ENCODE measurements at places on chromosomes 12 and 14. TPM values are rescaled to one million over a fixed set of nuclear protein-coding genes. Genes with fewer than 3 reads are reported as not detected.
A peak's percentile ranks its signal among the peaks of the same experiment; 100 is the strongest.

GRCh38 chr14:96792591-96792990 lies 4.6 kb upstream of the VRK1 start:
- no peak overlapping the region for H3K27ac ChIP-seq
- no peaks in the 10 kb centered on the region for H3K4me1 ChIP-seq
- H3K36me3 ChIP-seq: no peaks in the 10 kb centered on the region
- no peak for DNase-seq

GRCh38 chr12:87828382-87828973 lies 200.7 kb downstream of the C12orf50 start:
- peak; percentile 83 for DNase-seq
- H3K4me1 ChIP-seq: peaks cover 25% of the 10 kb centered on the region
- peak overlapping the region; percentile 83 for H3K27ac ChIP-seq
- H3K4me3 ChIP-seq: no peak overlapping the region
- no peaks in the 10 kb centered on the region for H3K27me3 ChIP-seq
- H3K36me3 ChIP-seq: no peaks in the 10 kb centered on the region

Gene RPGRIP1
- total RNA-seq: not detected

Gene FOXG1
- total RNA-seq: not detected

GRCh38 chr14:76591266-76591665 lies 170.0 kb upstream of the VASH1 start:
- no peak for DNase-seq
- peaks cover 5% of the 10 kb centered on the region for H3K27me3 ChIP-seq
- no peaks in the 10 kb centered on the region for H3K4me1 ChIP-seq
- no peak overlapping the region for H3K4me3 ChIP-seq

Gene COX6A1
- total RNA-seq: 299 TPM

Gene PRKD1
- 10.3 TPM for total RNA-seq

DNA sequence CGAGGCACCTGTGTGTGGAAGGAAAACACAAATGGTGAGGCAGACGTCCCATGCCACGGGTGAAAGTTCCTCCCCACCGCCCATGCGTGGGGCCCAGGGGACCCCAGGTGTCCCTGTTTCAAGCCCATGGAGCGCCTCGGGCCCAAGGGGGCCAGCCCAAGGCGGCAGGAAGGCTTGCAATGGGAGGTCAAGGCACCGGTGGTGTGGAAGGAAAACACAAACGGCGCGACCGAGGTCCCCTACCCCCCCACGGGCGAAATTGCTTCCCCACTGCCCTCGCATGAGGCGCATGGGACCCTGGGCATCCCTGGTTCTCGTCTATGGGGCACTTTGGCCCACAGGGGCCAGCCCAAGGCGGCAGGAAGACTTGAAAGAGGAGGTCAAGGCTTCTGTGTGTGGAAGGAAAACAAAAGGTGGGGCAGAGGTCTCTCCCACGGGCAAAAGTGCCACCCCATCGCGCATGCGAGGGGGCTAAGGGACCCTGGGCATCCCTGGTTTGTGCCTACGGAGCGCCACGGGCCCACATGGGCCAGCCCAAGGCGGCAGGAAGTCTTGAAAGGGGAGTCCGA lies 379.4 kb downstream of the ALG10 start:
- no peaks in the 10 kb centered on the region for H3K36me3 ChIP-seq
- H3K27me3 ChIP-seq: no peaks in the 10 kb centered on the region
- H3K27ac ChIP-seq: no peak overlapping the region
- DNase-seq: no peak
- H3K4me3 ChIP-seq: no peak overlapping the region

DNA sequence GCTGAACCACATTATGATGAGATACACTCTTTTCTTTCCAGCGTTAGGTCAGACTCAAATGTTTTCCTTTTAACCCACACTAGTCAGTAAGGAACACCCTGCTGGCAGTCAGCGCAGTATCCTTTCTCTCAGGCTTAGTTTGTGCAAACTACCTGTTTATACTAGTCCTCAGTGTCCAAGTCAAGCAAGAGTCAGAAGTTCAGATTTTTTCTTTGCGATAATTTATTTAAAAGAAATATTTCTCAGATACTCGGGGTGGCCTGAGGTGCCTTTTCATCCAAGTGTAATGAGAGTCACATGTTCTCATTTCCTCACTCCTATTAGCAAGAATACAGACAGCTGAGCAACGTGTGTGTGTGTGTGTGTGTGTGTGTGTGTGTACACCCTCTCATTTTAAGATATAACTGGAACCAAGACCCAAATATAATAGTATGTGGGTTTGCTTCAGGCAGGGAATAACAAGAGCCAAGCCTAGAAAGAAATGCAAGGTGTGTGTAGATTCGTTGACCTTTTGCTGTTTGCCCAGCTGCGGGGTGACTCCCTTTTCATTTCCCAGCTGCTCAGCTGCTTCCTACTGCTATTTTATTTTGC lies 182.7 kb downstream of the KICS2 start:
- H3K36me3 ChIP-seq: no peaks in the 10 kb centered on the region
- peaks cover 14% of the 10 kb centered on the region for H3K4me1 ChIP-seq
- H3K27me3 ChIP-seq: no peaks in the 10 kb centered on the region
- no peak overlapping the region for H3K4me3 ChIP-seq
- DNase-seq: peak; percentile 80

Data from endothelial cell of umbilical vein (primary cell).